ENCODE measurements at places on chromosomes 12 and 14. TPM values are rescaled to one million over a fixed set of nuclear protein-coding genes. Genes with fewer than 3 reads are reported as not detected.

MRPL42 gene
- 179 TPM for total RNA-seq

GRCh38 chr12:50055831-50056638 lies 1.4 kb upstream of the ASIC1 start:
- peak; percentile 59 for DNase-seq
- peaks cover 4% of the 10 kb centered on the region for H3K27me3 ChIP-seq
- peaks cover 21% of the 10 kb centered on the region for H3K4me1 ChIP-seq
- no peak overlapping the region for H3K27ac ChIP-seq
- H3K4me3 ChIP-seq: peak overlapping the region; percentile 71

- no peaks in the 10 kb centered on the region for H3K27me3 ChIP-seq
- no peak for DNase-seq
- H3K27ac ChIP-seq: no peak overlapping the region
- no peaks in the 10 kb centered on the region for H3K36me3 ChIP-seq
- H3K4me1 ChIP-seq: no peaks in the 10 kb centered on the region
These were observed 112.9 kb downstream of the DAAM1 start for GRCh38 chr14:59301354-59301753.

TAS2R8 gene
- total RNA-seq: not detected
